Esophagus muscularis mucosa (tissue), 4 donors: ENCODE measurements at places on chromosomes 2 and 18. TPM values are rescaled to one million over a fixed set of nuclear protein-coding genes. Genes with fewer than 3 reads are reported as not detected.

G6PC2 gene
- not detected for total RNA-seq

HOXD12 gene
- not detected for total RNA-seq

SP5 gene
- 0.32 TPM for total RNA-seq

LYG2 gene
- total RNA-seq: not detected

CPO gene
- total RNA-seq: 0.63 TPM

TANC1 gene
- 34.3 TPM for total RNA-seq

OTOF gene
- 0.42 TPM for total RNA-seq

GRCh38 chr2:75833386-75833785, 122.7 kb upstream of the GCFC2 start:
- no peaks in the 10 kb centered on the region for H3K4me1 ChIP-seq
- DNase-seq: no peak
- H3K4me3 ChIP-seq: no peak overlapping the region
- H3K27me3 ChIP-seq: no peaks in the 10 kb centered on the region
- H3K27ac ChIP-seq: no peak overlapping the region

- H3K4me1 ChIP-seq: no peaks in the 10 kb centered on the region
- H3K36me3 ChIP-seq: no peaks in the 10 kb centered on the region
- H3K27me3 ChIP-seq: no peaks in the 10 kb centered on the region
- DNase-seq: no peak
- no peak overlapping the region for H3K4me3 ChIP-seq
- no peak overlapping the region for H3K27ac ChIP-seq
Observed at GRCh38 chr18:37176621-37176934, 347.7 kb downstream of the KIAA1328 start.

- peak overlapping the region; percentile 28 for H3K27ac ChIP-seq
- H3K27me3 ChIP-seq: no peaks in the 10 kb centered on the region
- peaks cover 7% of the 10 kb centered on the region for H3K4me1 ChIP-seq
- no peaks in the 10 kb centered on the region for H3K36me3 ChIP-seq
Observed at GRCh38 chr2:209525834-209526281, 102.0 kb downstream of the MAP2 start.

- no peaks in the 10 kb centered on the region for H3K4me1 ChIP-seq
- no peaks in the 10 kb centered on the region for H3K27me3 ChIP-seq
- no peaks in the 10 kb centered on the region for H3K36me3 ChIP-seq
- H3K27ac ChIP-seq: no peak overlapping the region
- DNase-seq: no peak
- H3K4me3 ChIP-seq: no peak overlapping the region
Observed at GRCh38 chr2:158412206-158412605, 44.3 kb downstream of the CCDC148 start.

DNA sequence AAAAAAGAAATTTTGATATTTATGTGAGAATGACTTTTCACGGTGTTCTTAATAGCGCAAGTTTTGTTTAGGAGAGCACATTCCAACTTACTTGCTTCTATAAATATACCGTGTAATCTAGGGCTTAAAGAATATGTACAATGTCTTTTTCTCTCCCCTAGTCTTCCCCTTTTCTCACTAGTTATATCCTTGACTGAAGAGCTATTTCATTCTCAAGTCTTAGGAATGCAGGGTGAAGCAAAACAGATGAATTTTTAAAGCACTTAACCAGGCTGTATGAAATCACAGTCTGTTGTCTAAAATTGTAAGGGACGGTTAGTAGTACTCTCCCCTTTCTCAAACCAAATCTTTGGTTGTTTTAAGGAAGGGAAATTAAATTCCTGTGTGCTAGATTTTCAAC, 29.6 kb upstream of the SLC30A6 start:
- no peak overlapping the region for H3K27ac ChIP-seq
- DNase-seq: no peak
- peaks cover 72% of the 10 kb centered on the region for H3K36me3 ChIP-seq
- no peaks in the 10 kb centered on the region for H3K27me3 ChIP-seq
- H3K4me3 ChIP-seq: no peak overlapping the region

- H3K27ac ChIP-seq: no peak overlapping the region
- no peaks in the 10 kb centered on the region for H3K27me3 ChIP-seq
- H3K4me1 ChIP-seq: no peaks in the 10 kb centered on the region
- DNase-seq: no peak
- H3K4me3 ChIP-seq: no peak overlapping the region
Observed at GRCh38 chr2:143852759-143853158, 667.2 kb downstream of the ZEB2 start.

DNA sequence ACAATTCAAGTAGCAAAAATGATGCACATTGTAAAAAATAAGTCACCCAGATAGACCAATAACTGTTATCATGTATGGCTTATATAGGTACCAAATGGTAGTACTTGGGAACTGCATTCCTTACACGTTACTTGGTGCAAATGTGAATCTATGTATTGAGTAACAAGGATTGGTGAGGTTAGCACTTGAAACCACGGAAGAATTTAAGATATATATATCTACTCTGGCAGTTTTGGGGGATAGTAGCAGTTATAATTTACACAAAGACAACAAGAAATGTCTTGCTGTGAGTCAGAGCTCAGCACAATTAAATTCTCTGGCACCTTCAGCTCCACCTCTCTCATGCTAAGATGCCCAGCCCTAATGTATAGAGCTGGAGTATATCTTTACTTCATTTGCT, 359.4 kb upstream of the RAB12 start:
- no peaks in the 10 kb centered on the region for H3K4me1 ChIP-seq
- DNase-seq: no peak
- H3K36me3 ChIP-seq: peaks cover 18% of the 10 kb centered on the region
- no peak overlapping the region for H3K4me3 ChIP-seq

DNA sequence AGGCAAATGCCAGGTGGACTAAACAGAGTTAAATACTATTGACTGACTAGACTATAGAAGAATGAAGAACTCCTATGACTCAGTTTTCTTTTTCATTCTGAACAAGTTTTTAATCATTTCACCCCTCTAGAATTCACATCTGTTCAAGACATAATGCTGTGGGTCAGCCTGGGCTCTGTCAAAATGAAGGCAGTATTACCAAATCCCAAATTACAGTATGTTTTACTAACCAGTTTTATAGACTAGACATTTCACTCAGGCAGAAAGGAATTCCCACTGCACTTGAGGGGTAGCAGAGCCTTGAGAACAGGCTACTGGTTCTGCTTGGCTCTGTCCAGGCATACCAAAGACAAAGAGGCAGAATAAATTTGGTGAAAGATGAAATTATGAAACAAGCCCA, 511.7 kb downstream of the EPHA4 start:
- no peak overlapping the region for H3K4me3 ChIP-seq
- no peak for DNase-seq
- H3K36me3 ChIP-seq: no peaks in the 10 kb centered on the region
- H3K27ac ChIP-seq: no peak overlapping the region
- H3K4me1 ChIP-seq: no peaks in the 10 kb centered on the region

GRCh38 chr2:39153312-39153711, 32.5 kb upstream of the SOS1 start:
- peaks cover 9% of the 10 kb centered on the region for H3K4me1 ChIP-seq
- H3K27ac ChIP-seq: no peak overlapping the region
- H3K4me3 ChIP-seq: no peak overlapping the region
- no peak for DNase-seq
- no peaks in the 10 kb centered on the region for H3K36me3 ChIP-seq

GRCh38 chr2:200446612-200447011, 63.3 kb downstream of the KCTD18 start:
- DNase-seq: no peak
- peaks cover 4% of the 10 kb centered on the region for H3K4me1 ChIP-seq
- no peak overlapping the region for H3K4me3 ChIP-seq
- peaks cover 39% of the 10 kb centered on the region for H3K36me3 ChIP-seq
- H3K27ac ChIP-seq: no peak overlapping the region

DNA sequence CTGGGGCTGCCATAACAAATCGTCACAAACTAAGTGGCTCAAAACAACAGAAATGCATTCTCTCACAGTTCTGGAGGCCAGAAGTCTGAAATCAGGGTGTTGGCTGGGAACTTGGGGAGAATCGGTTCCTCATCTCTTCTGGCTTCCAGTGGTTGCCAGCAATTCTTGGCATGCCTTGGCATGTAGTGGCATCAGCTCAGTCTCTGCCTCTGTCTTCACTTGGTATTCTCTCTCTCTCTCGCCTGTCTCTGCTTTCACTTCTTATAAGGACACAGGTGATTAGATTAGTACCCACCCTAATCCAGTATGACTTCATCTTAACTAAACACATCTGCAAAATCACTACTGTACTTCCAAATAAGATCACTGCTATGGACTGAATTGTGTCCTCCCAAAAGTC, 695.4 kb upstream of the ID2 start:
- no peaks in the 10 kb centered on the region for H3K27me3 ChIP-seq
- H3K36me3 ChIP-seq: no peaks in the 10 kb centered on the region
- H3K4me1 ChIP-seq: no peaks in the 10 kb centered on the region
- DNase-seq: no peak
- no peak overlapping the region for H3K27ac ChIP-seq
- H3K4me3 ChIP-seq: no peak overlapping the region

DNA sequence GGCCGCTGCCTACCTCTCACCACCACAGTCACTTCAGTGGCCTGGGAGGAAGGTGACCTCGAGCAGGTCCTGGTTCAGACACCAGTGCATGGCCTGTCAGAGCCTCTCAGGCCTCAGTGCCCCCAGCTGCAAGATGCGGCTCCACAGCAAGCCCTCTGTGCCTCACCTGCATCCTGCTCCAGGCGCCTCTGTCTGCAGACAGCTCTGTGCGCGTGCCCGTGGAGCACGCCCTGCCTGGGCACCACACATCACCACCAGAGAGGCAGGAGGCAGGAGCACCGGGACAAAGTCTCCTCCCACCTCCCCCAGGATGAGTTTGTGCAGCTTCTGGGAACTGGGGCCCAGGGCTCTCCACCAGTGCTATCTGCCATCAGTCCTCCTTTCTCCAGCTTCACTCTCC, 98.7 kb downstream of the TFCP2L1 start:
- no peak overlapping the region for H3K27ac ChIP-seq
- no peaks in the 10 kb centered on the region for H3K36me3 ChIP-seq
- no peaks in the 10 kb centered on the region for H3K4me1 ChIP-seq

DNA sequence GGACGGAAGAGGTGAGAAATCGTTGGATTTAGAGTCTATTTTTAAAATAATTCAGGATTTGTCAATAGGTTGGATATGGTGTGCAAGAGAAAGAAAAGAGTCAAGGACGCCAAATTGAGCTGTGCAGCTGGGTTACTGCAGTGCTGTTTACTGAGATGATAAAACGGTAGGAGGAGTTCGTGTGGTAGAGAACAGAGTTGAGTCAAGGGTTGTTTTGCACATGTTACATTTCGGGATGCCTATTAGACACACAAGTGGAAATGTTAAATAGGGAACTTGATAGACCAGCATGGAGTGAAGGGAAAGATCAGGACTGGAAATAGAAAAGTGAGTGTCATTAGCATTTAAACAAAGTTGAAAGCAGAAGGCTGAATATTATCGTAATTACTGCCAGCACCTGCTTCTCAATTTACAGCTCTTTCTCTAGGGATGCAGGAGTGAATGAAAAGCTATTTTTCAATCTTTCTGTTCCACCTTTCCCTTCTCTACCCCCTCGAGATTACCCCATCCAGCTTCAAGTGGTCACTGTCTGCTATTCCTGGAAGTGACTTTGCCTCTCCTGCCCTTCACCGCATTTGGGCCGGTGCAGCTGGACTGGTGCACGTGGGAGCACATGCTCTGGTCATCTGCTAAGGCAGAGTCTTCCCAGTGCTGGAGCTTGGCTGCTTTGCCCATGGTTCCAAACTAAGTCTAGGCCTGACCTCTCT, 30.3 kb downstream of the GPR75 start:
- H3K27me3 ChIP-seq: no peaks in the 10 kb centered on the region
- no peak for DNase-seq

DNA sequence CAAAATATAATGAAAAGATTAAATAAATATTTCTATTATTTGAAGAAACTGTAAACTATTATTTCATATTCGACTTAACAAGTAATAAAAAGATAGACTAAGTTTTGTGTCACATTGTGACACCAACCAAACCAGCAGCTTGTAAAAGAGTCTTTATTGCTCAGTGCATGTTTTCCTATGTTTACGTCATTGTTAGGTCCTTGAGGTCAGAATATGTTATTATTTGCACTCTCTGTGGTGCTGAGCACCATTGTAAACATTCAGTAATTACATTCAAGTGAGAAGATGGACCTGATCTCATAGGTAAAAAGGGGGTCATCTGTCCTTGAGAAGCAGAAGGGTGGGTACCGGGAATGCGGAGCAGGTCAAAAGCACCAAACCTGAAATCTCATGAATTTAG, 1999.1 kb upstream of the CELF4 start:
- no peak overlapping the region for H3K4me3 ChIP-seq
- no peaks in the 10 kb centered on the region for H3K27me3 ChIP-seq
- H3K4me1 ChIP-seq: no peaks in the 10 kb centered on the region

- no peaks in the 10 kb centered on the region for H3K4me1 ChIP-seq
- H3K4me3 ChIP-seq: no peak overlapping the region
- H3K27ac ChIP-seq: no peak overlapping the region
- peak; percentile 34 for DNase-seq
Observed at GRCh38 chr18:24602201-24602600, 141.8 kb downstream of the HRH4 start.

GRCh38 chr2:100250645-100251044, 71.7 kb downstream of the LONRF2 start:
- H3K4me1 ChIP-seq: peaks cover 6% of the 10 kb centered on the region
- H3K36me3 ChIP-seq: no peaks in the 10 kb centered on the region
- no peak for DNase-seq
- no peaks in the 10 kb centered on the region for H3K27me3 ChIP-seq
- no peak overlapping the region for H3K4me3 ChIP-seq

- no peak overlapping the region for H3K4me3 ChIP-seq
- no peaks in the 10 kb centered on the region for H3K36me3 ChIP-seq
- DNase-seq: no peak
- H3K27ac ChIP-seq: no peak overlapping the region
- H3K4me1 ChIP-seq: peaks cover 4% of the 10 kb centered on the region
Observed at GRCh38 chr2:17849275-17849674, 29.2 kb upstream of the KCNS3 start.

DNA sequence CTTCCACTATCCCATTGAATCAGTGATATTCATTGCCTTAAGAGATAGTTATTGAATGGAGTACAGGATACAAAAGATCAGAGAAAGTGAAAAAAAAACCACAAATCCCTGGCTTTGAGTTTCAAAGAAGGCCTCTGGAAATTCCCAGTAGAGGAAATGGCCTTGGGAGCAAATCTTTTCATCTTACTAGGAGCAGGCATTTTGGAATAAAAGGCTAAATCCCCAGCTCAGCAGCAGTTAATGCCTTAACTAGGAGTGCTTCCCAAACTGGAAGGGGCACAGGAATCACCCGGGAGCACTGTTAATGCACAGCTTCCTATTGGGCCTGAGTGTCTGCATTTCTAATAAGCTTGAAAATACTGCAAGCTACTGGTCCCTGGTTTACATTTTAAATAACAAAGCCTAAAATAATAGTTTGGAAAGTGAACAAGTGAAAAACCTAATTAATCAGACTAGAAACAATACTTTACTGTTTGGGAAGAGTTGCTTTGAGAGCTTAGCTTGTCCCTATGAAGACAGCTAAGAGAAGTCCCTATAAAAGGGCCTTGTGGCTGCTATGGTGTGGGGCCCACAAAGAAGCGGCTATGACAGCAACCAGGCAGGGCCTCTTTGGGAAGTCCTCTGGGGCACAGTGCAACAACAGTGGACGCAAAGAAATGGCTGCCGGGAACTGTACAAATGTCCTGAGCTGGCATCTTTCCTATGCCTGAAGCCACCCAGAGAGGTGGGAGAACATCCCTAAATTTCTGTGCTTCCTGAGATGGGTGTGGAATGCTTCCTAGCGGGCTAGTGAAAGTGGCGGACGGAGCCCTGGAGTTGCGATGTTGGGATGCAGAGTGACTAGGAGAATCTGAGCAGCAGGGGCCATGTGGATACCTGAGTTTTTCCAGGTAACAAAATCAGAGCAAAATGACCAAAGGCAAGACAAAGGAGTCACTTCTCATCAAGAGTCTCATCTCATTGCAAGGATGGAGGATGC, 117.1 kb upstream of the KLHL14 start:
- no peak overlapping the region for H3K27ac ChIP-seq
- DNase-seq: no peak
- H3K4me3 ChIP-seq: no peak overlapping the region
- H3K36me3 ChIP-seq: no peaks in the 10 kb centered on the region
